ENCODE measurements at places on chromosomes 6 and 20.

DNA sequence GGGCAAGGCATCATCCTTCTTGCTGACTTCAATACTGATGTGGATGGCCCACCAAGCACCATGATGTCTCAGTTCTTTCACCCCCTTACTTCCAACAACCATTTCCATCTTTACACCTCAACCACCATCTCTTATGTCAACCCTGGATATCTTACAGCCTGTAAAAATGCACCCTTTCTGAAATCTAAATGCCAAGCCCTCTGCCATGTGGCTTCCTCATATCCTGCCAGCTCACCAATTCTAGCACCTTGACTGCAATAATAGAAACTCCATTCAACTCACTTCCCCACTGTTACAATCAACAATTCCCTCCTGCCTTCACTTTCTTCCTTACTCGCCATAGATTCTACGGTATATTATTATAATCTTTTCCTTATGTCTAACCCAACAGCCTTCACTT is 57.9 kb downstream of the LY86 start:
- DNase-seq, result no peak

DNA sequence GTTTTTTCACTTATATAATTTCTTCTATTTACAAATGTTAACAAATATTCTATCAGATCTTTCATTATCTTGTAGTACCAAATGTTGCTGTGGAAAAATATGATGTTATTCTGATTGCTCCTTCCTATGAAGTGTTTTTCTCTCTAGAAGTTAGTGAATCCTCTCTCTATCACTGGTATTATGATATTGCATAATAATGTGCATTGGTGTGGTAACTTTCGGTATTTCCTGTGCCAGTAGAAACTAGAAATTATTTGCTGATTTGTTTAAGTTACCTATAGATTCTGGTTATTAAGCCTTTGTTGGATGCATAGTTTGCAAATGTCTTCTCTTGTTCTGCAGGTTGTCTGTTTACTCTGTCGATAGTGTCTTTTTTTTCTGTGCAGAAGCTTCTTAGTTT is 342.5 kb downstream of the CENPW start:
- no peak for DNase-seq

DNA sequence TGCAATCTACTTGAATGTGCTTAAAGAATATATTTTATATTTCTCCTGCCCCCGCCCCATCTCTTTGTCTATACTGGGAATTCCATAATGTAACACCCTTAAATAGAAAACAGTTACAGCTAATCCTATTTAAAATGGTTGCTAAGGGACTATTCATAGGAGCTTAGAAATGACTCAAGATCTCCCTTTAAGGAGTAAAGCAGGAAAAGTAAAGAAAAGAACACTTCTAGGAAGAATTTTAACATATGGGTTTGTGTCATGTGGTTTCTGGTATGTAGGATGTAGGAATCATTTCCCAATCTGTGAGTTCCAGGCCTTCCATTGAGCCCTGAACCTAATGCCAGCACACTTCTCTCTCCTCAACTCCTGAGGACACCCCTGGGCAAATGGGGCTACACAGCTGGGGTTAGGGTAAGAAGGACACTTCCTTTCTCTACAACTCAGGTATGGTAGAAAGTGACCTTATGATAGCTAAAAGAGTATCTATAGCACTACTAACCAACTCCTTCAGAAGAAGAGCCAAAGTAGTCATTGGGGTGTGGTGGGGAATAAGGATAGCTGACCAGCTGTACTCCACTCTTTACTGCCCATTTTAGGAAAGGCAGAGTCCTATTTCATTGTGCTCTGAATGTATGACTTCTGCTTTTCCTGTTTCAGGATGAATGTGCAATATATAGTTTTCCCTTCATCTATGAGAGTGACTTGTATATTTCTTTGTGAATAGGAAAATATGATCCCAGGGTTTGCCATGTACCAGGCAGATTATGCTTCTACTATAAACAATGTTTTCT is 27.3 kb downstream of the RIMS1 start:
- no peak for DNase-seq

GRCh38 chr6:26328265-26328844 is 36.6 kb upstream of the BTN3A2 start:
- DNase-seq, result no peak

- DNase-seq, result no peak
These were observed 181.0 kb downstream of the JARID2 start for GRCh38 chr6:15426901-15427300.

DNA sequence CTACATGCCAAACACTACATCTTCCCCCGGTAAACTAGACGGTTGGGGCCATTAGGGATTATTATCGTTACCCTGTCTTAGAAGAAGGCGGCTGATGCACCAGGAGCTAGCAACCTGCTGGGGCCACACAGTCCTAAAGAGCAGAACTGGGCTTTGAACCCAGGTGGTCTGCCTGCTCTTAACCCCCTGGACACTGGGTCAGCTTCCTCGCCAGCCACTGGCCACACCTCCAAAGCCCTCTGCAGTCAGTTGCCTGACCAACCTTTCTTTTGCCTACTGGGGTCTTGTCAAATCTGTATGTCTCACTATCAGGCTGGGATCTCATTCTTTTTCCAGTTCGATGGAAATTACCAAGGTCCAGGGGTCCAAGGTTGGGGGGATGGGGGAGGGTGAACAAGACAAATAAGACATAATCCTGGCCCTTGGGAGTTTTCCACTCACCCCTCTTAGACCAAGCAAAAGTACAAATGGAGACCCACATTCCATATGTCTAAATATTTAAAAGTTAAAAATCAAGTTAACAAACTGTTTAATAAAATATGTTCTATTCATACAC is 34.0 kb upstream of the FOXP4 start:
- no peak for DNase-seq

- no peak for DNase-seq
These were observed 24.1 kb downstream of the FOXP4 start for GRCh38 chr6:41570259-41570615.

DNA sequence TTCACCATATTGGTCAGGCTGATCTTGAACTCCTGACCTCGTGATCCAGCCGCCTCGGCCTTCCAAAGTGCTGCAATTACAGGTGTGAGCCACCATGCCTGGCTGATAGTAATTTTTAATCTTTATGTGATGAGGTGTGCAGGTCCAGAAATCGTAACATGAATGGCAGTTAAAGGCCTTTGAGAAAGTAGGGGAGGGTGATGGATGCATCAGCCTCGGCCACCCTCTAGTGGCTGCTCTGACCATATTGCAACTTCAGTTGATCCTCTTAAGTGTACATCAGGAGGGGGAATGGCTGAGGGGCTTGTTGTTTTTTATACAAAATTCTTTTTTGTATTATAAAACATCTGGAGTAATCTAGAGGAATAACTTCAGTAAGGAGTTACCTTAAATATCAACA is 193.0 kb downstream of the ZFAND3 start:
- DNase-seq, result no peak

GRCh38 chr6:109478222-109478805 is 4.7 kb downstream of the ZBTB24 start:
- no peak for DNase-seq

- DNase-seq, result no peak
These were observed 68.2 kb downstream of the RTN4IP1 start for GRCh38 chr6:106560996-106561685.

- no peak for DNase-seq
These were observed 7.0 kb upstream of the ID4 start for GRCh38 chr6:19830171-19830570.
